Left ventricle myocardium inferior (tissue), 1 donor: ENCODE measurements at places on chromosomes 12 and 14. TPM values are rescaled to one million over a fixed set of nuclear protein-coding genes. Genes with fewer than 3 reads are reported as not detected.

BTBD6 gene
- total RNA-seq, result 45.3 TPM

TCL1A gene
- total RNA-seq, result not detected

KRT71 gene
- not detected for total RNA-seq

CMTM5 gene
- total RNA-seq, result 1.0 TPM

TMEM19 gene
- total RNA-seq, result 25.1 TPM

AKAP5 gene
- 0.19 TPM for total RNA-seq

HOXC12 gene
- total RNA-seq, result not detected

ERP27 gene
- 0.14 TPM for total RNA-seq

TEDC1 gene
- total RNA-seq, result 4.0 TPM

KRT83 gene
- not detected for total RNA-seq

ESYT1 gene
- 23.2 TPM for total RNA-seq

CLEC1B gene
- not detected for total RNA-seq

KRT86 gene
- total RNA-seq, result not detected

EVL gene
- total RNA-seq, result 39.7 TPM

CCNT1 gene
- total RNA-seq, result 18.4 TPM

RIPK3 gene
- 3.6 TPM for total RNA-seq

TMEM233 gene
- 0.11 TPM for total RNA-seq

NOXRED1 gene
- 0.14 TPM for total RNA-seq

KCNC2 gene
- not detected for total RNA-seq

DPF3 gene
- 37.7 TPM for total RNA-seq

MANSC4 gene
- not detected for total RNA-seq

MYRFL gene
- 0.14 TPM for total RNA-seq

EIF2S3B gene
- total RNA-seq, result 0.22 TPM

ACRBP gene
- total RNA-seq, result 1.4 TPM

A2ML1 gene
- not detected for total RNA-seq

CKB gene
- total RNA-seq, result 661 TPM

PYGL gene
- 5.8 TPM for total RNA-seq

TBPL2 gene
- total RNA-seq, result not detected

YY1 gene
- 44.7 TPM for total RNA-seq

KCTD10 gene
- 21.5 TPM for total RNA-seq

ZNF385A gene
- total RNA-seq, result 7.1 TPM

MYF6 gene
- not detected for total RNA-seq

IRAK3 gene
- 4.8 TPM for total RNA-seq

FAM90A1 gene
- 0.30 TPM for total RNA-seq

IFT43 gene
- 29.8 TPM for total RNA-seq

AMIGO2 gene
- 2.3 TPM for total RNA-seq

TCL1B gene
- not detected for total RNA-seq

TRHDE gene
- 0.96 TPM for total RNA-seq

RASSF9 gene
- 7.3 TPM for total RNA-seq

SIX1 gene
- total RNA-seq, result not detected

AKAP6 gene
- total RNA-seq, result 218 TPM

CAPZA3 gene
- not detected for total RNA-seq

FGF6 gene
- total RNA-seq, result not detected

CLEC14A gene
- total RNA-seq, result 34.3 TPM

AICDA gene
- not detected for total RNA-seq

RNF212B gene
- not detected for total RNA-seq
